GM12878 (cell line): ENCODE measurements at places on chromosomes 13 and 19. TPM values are rescaled to one million over a fixed set of nuclear protein-coding genes. Genes with fewer than 3 reads are reported as not detected.

Gene CALR3
- total RNA-seq = 0.19 TPM in 1 of 2 replicates, not detected in the other

Gene NDUFA7
- 79.0 and 86.3 TPM in 2 replicates for total RNA-seq

Gene NALCN
- total RNA-seq = 0.05 TPM in 1 of 2 replicates, not detected in the other

Gene KCNRG
- total RNA-seq = 0.27 and 0.44 TPM in 2 replicates

Gene CRLF1
- 0.33 and 0.43 TPM in 2 replicates for total RNA-seq

Gene FBXO17
- 8.7 and 11.1 TPM in 2 replicates for total RNA-seq

Gene VSTM2B
- total RNA-seq = not detected in 2 replicates

Gene DNM2
- total RNA-seq = 128 and 146 TPM in 2 replicates

Gene TFPT
- total RNA-seq = 31.4 and 34.5 TPM in 2 replicates

Gene SOX21
- total RNA-seq = not detected in 2 replicates

Gene NLRP11
- 0.05 TPM in 1 of 2 replicates, not detected in the other for total RNA-seq

Gene CNN1
- 0.44 and 0.48 TPM in 2 replicates for total RNA-seq

Gene C1QTNF9B
- not detected in 2 replicates for total RNA-seq

Gene ZNF714
- 7.6 and 7.7 TPM in 2 replicates for total RNA-seq

Gene VSTM1
- total RNA-seq = not detected in 2 replicates

Gene WDR87
- not detected in 2 replicates for total RNA-seq

Gene SHD
- total RNA-seq = not detected in 2 replicates

Gene APC2
- 0.08 and 0.26 TPM in 2 replicates for total RNA-seq

Gene CCDC169
- total RNA-seq = not detected in 2 replicates

Gene SWSAP1
- 2.6 and 3.0 TPM in 2 replicates for total RNA-seq

Gene HOMER3
- 0.19 and 0.64 TPM in 2 replicates for total RNA-seq

Gene SMAD9
- total RNA-seq = 0.05 TPM in 1 of 2 replicates, not detected in the other

Gene OR10H2
- total RNA-seq = not detected in 2 replicates

Gene NRTN
- not detected in 2 replicates for total RNA-seq

Gene SH2D3A
- 18.8 and 20.6 TPM in 2 replicates for total RNA-seq

Gene SKA3
- total RNA-seq = 25.7 and 26.2 TPM in 2 replicates

Gene OLFM2
- total RNA-seq = 0.16 and 0.36 TPM in 2 replicates

Gene HCN2
- 0.45 and 0.54 TPM in 2 replicates for total RNA-seq

Gene UBE2L5
- total RNA-seq = not detected in 2 replicates

Gene ZNF253
- 3.7 and 4.8 TPM in 2 replicates for total RNA-seq

Gene DENND1C
- 50.5 and 54.3 TPM in 2 replicates for total RNA-seq

Gene CPAMD8
- total RNA-seq = 0.13 and 0.97 TPM in 2 replicates

Gene ADM5
- total RNA-seq = 4.5 and 5.4 TPM in 2 replicates

Gene SULT2A1
- total RNA-seq = 0.13 and 0.16 TPM in 2 replicates

Gene ZNF793
- 0.56 and 0.62 TPM in 2 replicates for total RNA-seq

Gene GPR180
- 4.2 and 4.4 TPM in 2 replicates for total RNA-seq

Gene KLK10
- total RNA-seq = not detected in 2 replicates

Gene NXNL1
- not detected in 2 replicates for total RNA-seq

Gene ZNF99
- not detected in 2 replicates for total RNA-seq

Gene ZNF530
- 6.4 and 7.5 TPM in 2 replicates for total RNA-seq

Gene ATP4A
- total RNA-seq = 0.16 and 0.18 TPM in 2 replicates

Gene TMEM272
- not detected in 2 replicates for total RNA-seq

Gene USHBP1
- 0.27 and 0.62 TPM in 2 replicates for total RNA-seq

Gene SBSN
- total RNA-seq = not detected in 2 replicates

Gene KLF16
- 37.6 and 41.2 TPM in 2 replicates for total RNA-seq
